Activated CD4-positive, alpha-beta T cell treated with anti-CD3 and anti-CD28 coated beads for 36 hours (primary cell): ENCODE measurements at places on chromosomes 2 and 18. TPM values are rescaled to one million over a fixed set of nuclear protein-coding genes. Genes with fewer than 3 reads are reported as not detected.

The ADD2 gene
- 26.9 TPM for total RNA-seq

The SP5 gene
- 0.37 TPM for total RNA-seq

The CCDC150 gene
- total RNA-seq = 14.6 TPM

The CAPN14 gene
- total RNA-seq = 0.51 TPM

The KCNG2 gene
- total RNA-seq = not detected

The SLC4A5 gene
- total RNA-seq = 2.7 TPM

DNA sequence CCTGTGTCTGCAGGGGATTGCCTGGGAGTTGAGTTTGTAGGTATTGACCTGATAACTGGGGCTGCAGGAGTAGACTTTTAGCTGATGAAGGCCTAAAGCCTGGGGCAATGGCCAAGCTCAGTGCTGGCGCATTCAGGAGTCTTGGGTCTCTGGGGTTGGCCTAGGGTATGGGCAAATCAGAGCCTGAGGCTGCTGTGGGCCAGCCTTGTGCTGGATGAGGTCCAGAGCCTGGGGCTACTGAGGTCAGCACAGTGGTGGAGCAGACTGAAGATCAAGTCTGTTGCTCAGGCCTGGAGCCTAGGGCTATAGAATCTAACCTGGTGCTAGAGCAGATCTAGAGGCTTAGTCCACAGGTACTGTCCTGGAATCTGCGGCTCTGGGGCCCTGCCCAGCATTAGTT, 262.4 kb downstream of the ZNF804A start:
- no peak overlapping the region for H3K27ac ChIP-seq
- H3K4me3 ChIP-seq = no peak overlapping the region
- no peak for DNase-seq
- no peaks in the 10 kb centered on the region for H3K36me3 ChIP-seq

DNA sequence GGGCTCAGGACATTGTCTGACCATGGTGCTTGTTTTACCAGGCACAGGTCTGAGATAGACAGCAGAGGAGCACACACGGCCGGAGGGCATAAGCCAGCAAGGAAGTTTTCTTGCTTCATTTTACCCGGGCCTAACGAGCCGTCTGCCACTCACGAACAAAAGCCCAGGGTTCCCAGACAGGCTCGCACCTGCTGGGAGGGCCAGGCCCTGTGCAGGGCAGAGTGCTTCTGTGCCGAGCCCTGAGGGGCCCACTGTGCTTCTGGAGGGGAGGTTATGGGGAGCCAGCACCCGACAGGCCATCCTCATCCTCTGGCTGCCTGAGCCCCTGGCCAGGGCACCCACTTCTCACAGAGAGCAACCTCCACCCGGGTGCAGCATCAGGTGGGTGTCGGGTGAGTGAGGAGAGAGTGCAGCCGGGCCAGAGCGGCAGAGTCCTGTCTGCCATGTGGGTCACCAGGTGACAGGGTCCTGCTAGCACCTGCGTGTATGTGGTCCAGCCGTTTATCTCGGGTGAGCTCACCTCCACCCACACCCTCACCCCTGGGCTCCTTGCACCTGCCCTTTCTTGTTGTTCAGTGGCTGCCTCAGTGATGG, 297.9 kb downstream of the NDUFA10 start:
- H3K27ac ChIP-seq = no peak overlapping the region
- H3K36me3 ChIP-seq = no peaks in the 10 kb centered on the region
- peak; percentile 4 for DNase-seq
- no peaks in the 10 kb centered on the region for H3K4me1 ChIP-seq

GRCh38 chr18:26406854-26407517, 141.4 kb downstream of the KCTD1 start:
- H3K4me3 ChIP-seq = no peak overlapping the region
- no peaks in the 10 kb centered on the region for H3K4me1 ChIP-seq
- H3K27ac ChIP-seq = no peak overlapping the region
- no peaks in the 10 kb centered on the region for H3K36me3 ChIP-seq
- DNase-seq = no peak

DNA sequence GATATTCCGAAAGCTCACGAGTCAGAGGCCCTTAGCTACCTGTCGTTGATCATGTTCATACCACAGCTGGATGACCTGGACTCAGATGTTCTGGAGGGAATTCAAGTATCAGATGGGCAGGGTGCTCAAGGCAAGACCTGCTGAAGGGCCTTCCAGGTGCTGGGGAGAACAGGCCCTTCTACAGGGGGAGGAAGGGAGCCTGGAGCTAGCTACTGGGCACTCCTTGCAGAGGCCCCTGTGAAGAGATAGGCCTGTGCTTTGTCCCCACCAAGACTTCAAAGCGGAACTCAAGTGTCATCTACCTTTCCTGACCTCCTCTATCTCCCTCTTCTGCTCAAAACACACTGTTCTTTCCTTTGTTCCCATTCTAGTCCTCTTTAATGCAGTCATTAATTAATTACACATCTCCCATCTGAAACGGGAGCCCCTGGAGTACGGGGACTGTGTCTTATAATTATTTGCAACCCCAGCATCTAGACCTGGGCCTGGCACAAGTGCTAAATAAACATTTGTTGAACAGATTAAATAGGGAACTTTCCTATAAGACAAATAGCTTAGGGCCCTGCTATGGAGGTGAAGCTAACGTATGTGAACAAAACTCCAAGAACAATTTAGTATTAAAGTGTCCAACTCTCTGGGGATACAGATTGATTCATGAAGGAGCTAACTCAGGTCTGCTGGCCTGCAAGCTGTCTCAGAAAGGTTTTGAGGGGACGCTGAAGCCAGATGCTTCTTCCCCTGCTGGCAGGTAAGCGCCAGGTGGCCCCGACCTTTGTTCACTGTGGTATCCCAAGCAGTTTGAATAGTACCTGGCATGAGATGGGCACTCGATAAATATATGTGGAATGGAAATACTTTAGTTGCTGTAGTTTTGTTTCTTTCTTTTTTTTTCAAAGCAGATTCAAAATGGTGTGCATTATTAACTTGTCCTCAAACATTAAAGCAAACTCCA, 22.0 kb downstream of the RHOB start:
- H3K4me3 ChIP-seq = no peak overlapping the region
- DNase-seq = no peak
- no peaks in the 10 kb centered on the region for H3K4me1 ChIP-seq
- no peak overlapping the region for H3K27ac ChIP-seq

DNA sequence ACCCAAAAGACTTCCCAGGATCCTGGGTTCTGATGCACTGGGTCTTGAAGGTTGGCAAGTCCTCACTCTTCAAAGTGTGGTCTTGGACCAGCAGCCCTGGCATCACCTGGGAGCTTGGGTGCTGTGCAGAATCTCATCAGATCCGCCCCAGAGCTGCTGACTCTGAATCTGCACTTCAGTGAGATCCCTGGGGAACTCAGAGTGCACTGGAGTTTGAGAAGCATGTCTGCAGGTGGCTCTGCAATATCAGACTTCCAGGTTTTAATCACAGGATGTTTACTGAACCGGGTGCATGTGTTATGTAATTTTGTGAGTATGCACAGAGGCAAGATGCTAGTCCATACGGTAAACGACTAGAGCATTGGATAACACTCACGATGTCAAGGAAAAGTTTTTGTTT, 58.0 kb upstream of the BOD1L2 start:
- no peaks in the 10 kb centered on the region for H3K36me3 ChIP-seq
- no peak overlapping the region for H3K27ac ChIP-seq
- no peak overlapping the region for H3K4me3 ChIP-seq

GRCh38 chr2:26793518-26793917, 7.7 kb downstream of the CENPA start:
- no peak overlapping the region for H3K4me3 ChIP-seq
- no peaks in the 10 kb centered on the region for H3K4me1 ChIP-seq
- H3K27me3 ChIP-seq = no peaks in the 10 kb centered on the region
- H3K27ac ChIP-seq = no peak overlapping the region

GRCh38 chr2:46087492-46087891, 209.7 kb upstream of the EPAS1 start:
- no peak for DNase-seq
- no peaks in the 10 kb centered on the region for H3K27me3 ChIP-seq
- H3K4me3 ChIP-seq = no peak overlapping the region
- peaks cover 20% of the 10 kb centered on the region for H3K36me3 ChIP-seq
- no peak overlapping the region for H3K27ac ChIP-seq
- peaks cover 10% of the 10 kb centered on the region for H3K4me1 ChIP-seq

DNA sequence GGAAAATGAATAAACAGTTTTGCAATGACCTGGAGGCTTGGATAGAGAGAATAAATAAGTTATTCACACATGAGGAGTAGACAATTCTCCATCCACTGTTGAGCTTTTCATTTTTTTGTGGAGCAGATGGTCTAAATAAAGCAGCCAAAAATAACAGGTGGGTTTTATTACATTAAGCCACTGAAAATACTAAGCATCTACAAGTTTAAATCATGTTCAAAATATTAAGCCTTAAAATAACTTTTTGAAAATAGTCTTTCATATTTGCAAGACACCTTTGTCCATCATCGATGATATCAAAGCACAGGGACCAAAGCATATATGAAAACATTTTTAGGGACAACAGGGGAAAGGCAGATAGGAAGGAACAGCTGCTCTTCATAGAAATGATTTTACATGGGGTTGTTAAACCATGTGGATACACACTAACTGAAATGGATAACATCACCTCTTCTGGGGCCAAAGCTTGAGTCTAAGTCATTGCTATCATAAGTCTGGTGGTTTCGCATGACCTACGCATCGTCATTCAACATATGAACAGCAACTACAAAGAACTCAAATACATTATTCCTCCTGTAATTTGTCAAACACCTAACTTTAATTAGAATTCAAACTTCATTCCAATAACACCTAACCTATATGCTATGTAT, 197.6 kb upstream of the CHST9 start:
- no peak for DNase-seq
- no peaks in the 10 kb centered on the region for H3K4me1 ChIP-seq
- no peak overlapping the region for H3K27ac ChIP-seq
- no peaks in the 10 kb centered on the region for H3K27me3 ChIP-seq
- no peak overlapping the region for H3K4me3 ChIP-seq

DNA sequence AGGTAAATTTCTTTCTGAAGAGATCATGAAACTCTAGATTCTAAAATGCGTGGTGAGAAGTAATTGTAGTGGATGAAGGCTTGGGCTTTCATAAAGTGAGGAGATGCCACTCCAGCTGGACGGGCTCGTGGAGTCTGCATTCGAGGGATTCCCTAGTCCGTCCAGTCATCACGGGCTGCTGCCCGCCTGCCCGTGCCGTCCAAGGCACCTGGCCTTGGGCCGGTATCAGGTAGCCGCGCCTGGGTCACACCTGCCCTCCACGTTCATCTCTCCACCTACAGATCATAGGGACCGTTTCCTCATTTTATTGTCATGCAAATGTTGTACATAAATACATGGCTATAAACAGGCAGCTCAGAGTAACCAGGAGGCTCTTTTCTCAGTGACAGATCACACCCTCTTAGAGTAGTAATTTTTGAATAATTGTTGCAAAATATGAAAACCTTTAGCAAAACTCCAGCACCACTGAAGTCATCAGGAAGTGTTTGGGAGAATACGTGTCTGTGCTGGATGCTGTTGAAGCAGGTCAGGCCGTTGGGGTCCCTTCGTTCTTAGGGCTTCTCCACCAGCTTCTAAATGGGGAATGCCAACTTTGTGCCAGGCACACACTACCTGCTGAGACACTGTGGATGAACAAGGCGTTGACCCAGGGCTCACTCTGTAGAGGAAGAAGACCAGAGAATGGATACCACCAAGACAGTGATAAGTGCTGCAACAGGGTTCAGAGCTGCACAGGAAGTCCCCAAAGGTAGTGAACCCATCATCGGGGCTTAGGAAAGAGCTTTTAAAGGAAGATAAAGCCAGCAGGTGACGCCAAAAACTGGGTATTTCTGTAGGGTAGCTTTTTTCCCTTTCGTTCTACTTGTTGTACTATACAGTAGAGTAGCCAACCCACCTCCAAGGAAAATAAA, 112.5 kb downstream of the FAM210A start:
- no peaks in the 10 kb centered on the region for H3K27me3 ChIP-seq
- peak overlapping the region; percentile 72 for H3K4me3 ChIP-seq
- H3K27ac ChIP-seq = peak overlapping the region; percentile 87
- H3K4me1 ChIP-seq = peaks cover 82% of the 10 kb centered on the region

- H3K4me1 ChIP-seq = no peaks in the 10 kb centered on the region
- no peaks in the 10 kb centered on the region for H3K36me3 ChIP-seq
Measured at GRCh38 chr2:26451700-26452099, 26.2 kb downstream of the OTOF start.

- H3K36me3 ChIP-seq = no peaks in the 10 kb centered on the region
- no peak overlapping the region for H3K27ac ChIP-seq
Measured at GRCh38 chr18:7878265-7879211, 311.4 kb downstream of the PTPRM start.

- no peaks in the 10 kb centered on the region for H3K4me1 ChIP-seq
- no peak for DNase-seq
- H3K4me3 ChIP-seq = no peak overlapping the region
- no peaks in the 10 kb centered on the region for H3K36me3 ChIP-seq
- no peak overlapping the region for H3K27ac ChIP-seq
Measured at GRCh38 chr18:78069784-78070664, 820.4 kb downstream of the GALR1 start.

DNA sequence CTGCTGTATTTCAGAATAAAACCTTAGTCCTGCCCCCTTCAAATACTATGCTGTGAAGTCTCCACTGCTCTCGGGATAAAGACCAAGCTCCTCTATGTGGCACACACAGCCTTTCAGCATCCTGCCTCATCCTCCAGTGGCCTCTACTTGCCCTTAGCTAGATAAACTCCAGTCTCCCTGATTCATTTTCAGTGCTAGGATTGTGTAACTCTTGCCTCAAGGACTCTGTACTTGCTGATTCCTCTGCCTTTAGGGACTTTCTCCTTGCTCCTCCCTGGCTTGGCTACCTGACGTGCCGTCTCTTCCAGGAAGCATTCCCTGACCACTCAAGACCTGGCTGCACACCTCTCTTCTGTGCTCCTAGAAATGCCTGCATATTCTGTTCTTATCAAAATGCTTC, 416.7 kb downstream of the MTX2 start:
- no peaks in the 10 kb centered on the region for H3K4me1 ChIP-seq
- no peaks in the 10 kb centered on the region for H3K36me3 ChIP-seq
- H3K4me3 ChIP-seq = no peak overlapping the region
- no peak for DNase-seq
- no peak overlapping the region for H3K27ac ChIP-seq

DNA sequence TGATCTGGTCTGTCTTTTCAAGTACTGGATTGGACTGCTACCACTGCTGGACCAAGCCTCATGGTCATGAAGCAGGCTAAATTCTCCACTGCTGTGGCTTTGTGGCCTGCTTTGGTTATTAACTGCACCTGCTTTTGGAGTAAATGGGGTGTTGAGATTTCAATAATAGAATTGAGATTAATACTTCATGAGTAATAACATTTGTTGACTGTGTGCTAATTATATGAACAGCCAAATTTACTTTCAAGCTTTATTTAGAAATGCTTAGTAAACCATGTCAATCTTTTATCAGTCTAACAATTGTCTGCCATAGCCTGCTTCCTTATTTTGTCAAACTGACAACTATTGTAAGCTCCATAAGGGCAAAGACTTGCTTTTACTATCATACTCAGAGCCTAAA, 27.4 kb upstream of the MTIF2 start:
- H3K4me3 ChIP-seq = no peak overlapping the region
- H3K36me3 ChIP-seq = peaks cover 2% of the 10 kb centered on the region
- no peak for DNase-seq
- no peaks in the 10 kb centered on the region for H3K27me3 ChIP-seq
- H3K4me1 ChIP-seq = peaks cover 22% of the 10 kb centered on the region

GRCh38 chr2:179422037-179422643, 157.5 kb upstream of the SESTD1 start:
- no peaks in the 10 kb centered on the region for H3K36me3 ChIP-seq
- H3K27me3 ChIP-seq = peaks cover 7% of the 10 kb centered on the region
- no peak overlapping the region for H3K27ac ChIP-seq
- no peak overlapping the region for H3K4me3 ChIP-seq
- peak; percentile 77 for DNase-seq

GRCh38 chr2:56688661-56689060, 504.9 kb downstream of the CCDC85A start:
- no peak overlapping the region for H3K27ac ChIP-seq
- no peaks in the 10 kb centered on the region for H3K27me3 ChIP-seq
- H3K36me3 ChIP-seq = no peaks in the 10 kb centered on the region
- H3K4me3 ChIP-seq = no peak overlapping the region
- no peaks in the 10 kb centered on the region for H3K4me1 ChIP-seq
